NCI-H1105 treated with DMSO at 0.1 percent for 48 hours (cell line): ENCODE measurements at places on chromosomes 7 and 10.
A peak's percentile ranks its signal among the peaks of the same experiment; 100 is the strongest.

- DNase-seq = no peak
These were observed 8.0 kb downstream of the ELFN1 start for GRCh38 chr7:1678081-1678543.

- DNase-seq = no peak
These were observed 28.9 kb downstream of the RAB11FIP2 start for GRCh38 chr10:118017850-118018249.

DNA sequence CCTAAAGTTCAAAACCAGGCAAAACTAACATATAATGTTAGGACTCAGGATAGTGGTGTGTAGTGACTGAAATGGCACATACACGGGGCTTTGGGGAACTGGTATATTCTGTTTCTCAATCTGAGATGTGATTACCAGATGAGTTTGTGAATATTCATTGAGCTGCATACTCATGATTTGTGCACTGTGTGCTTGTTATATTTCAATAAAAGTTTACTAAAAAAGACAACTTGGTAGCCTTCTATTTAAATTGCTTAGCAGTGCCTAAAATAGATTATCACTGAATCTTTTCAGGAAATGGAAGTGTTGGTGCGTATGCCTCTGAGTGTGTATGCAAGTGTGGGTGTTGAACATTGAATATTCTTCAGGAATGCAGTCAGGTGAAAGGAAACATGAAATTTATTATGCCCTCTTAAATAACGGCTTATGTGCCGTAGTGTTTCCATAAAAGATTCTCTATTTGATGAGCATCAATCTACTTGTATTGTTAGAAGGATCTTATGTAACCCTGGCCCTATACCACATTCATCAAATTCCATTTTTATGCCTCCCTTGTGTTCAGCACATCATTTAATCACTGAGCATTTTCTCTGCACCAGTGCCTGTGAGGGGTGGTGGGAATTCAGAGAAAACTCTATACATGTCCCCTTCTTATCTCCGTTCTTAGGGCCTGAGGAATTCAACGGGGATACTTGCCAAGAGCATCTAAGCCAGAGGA, 82.6 kb upstream of the AUTS2 start:
- no peak for DNase-seq

DNA sequence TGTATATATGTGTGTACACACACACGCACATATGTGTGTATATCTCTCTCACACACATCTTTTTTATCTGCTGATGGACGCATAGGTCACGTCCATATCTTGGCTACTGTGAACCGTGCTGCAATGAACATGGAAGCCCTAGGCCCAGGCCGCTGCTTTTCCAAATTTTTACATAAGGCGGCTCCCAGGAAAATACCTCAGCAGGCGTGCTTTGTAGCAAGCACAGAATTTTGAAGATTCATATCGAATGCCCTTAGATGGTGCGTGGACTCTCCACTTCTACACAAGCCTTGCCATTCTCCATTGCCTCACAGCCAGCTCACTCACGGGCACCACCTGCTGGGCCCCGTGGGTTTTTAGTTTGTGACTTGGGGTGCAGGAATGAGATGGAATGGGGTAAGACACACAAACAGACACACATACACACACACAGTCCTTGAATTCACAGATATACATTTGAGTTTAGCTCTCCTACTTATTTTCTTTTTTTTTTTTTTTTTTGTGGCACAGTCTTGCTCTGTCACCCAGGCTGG, 57.9 kb upstream of the RNF32 start:
- no peak for DNase-seq

- no peak for DNase-seq
These were observed 5.8 kb upstream of the MINDY4 start for GRCh38 chr7:30765408-30765807.

DNA sequence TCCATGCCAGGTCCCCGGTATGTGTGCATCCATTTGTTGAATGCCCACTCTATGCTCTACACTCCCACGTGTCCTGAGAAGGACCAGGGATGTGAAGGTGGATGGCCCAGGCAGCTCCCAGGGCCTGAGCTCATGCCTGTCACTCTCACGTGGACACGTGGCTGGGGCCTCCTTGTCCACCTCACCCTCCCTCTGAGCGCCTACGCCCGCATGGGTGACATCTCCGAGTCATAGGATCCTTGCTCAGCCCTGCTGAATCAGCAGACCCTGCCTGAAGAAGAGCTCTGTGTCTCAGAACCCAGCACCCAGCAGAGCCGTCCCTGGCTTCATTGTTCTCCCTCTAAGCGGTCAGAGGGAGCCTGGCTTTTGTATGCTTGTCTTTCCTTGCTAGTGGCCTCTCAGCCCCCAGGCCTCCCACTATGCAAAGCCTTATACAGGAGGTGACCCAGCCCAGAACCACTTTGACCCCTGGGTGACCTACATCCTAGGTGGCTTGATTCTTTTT, 107.9 kb upstream of the PPIF start:
- DNase-seq = no peak

DNA sequence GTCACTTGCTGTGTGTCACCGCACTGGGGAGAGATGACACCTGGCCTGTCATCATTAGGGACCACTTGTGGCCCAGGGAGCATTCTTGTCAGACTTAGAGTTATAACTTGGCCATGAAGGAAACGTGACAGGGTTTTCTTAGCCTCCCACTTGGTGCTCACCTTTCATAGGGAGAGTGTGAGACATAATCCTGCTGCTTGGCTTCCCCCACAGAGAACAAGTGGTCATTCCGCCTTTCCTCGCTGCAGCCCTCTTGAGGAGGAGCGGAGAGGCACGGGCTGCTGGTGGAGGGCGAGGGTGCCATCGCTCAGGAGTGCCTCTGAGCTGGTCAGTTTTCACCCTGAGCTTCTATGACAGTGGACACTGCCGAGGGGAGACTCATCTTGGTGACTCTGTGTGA, 125.0 kb upstream of the GJD4 start:
- no peak for DNase-seq

GRCh38 chr7:141366091-141366621, 185.1 kb upstream of the AGK start:
- DNase-seq = no peak

DNA sequence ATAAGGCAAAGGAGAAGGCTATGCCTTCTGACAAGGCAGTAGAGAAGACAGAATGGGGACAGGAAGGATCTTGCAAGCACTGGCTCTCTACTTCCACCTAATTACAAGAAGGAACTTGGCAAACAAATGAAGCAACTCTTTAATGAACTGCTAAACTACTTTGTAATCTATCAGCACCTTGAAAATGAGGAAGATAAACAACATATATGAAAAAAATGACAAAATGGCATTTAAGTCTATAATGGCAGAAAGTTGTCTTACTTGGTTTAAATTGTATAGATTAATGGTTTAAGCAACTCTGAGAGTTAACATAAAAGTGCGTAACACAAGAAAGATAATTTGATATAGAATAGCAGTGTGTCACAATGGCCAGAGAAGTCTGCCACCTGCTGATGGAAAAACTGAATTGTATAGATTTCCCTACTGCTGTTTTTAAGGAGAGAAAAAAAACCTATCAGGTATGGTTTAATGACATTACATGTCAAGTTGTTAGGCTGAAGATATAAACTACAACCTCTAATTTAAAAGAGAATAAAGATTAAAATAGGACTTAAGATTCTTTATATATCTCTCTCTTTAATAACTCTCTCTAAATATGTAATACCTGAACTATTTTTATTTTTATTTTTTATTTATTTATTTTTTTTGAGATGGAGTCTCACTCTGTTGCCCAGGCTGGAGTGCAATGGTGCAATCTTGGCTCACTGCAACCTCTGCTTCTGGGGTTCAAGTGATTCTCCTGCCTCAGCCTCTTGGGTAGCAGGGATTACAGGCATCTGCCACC, 11.8 kb downstream of the NT5C3A start:
- DNase-seq = peak; percentile 54

GRCh38 chr10:130801276-130801675, 510.2 kb downstream of the TCERG1L start:
- no peak for DNase-seq

- DNase-seq = no peak
These were observed 193.7 kb upstream of the SVIL start for GRCh38 chr10:29828440-29828894.

GRCh38 chr7:87345962-87346371, 503 bp downstream of the CROT start:
- DNase-seq = peak; percentile 20

GRCh38 chr10:79494871-79495705, 17.2 kb upstream of the EIF5AL1 start:
- no peak for DNase-seq

DNA sequence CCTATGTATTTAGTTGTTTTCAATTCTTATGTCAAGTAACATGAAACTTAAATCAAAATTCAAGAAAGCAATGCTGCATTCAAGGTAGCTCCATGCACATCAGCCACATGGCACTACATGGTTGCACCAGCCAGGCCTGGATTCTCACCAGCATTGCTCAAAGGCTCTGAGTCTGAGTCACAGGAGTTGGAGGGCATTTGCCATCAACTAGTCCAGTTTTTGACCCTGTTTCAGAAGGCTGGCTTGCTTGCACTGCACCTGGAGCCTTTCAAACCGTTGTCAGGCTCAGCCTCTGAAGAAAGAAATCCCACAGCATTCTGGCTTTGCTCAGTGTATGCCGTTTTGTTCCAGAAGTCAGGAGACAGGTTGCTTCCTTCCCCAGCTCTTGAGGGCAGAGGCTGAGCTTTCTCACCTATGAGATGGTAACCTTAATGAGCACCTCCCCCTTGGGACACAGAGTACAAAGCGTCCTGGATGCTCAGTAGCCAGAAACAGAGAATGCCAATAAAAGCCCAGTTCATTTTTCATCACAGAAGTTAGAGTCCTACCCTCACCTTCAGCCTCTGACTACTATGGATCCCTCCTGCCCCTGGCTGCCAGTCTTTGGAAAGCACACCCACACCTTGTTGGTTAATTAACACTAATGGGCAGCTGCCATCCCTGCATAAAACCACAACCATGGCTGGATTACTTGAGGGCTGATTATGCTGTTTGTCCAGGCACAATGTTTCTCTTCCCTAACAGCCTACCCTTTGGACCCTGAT, 288.4 kb upstream of the LRRTM3 start:
- no peak for DNase-seq

DNA sequence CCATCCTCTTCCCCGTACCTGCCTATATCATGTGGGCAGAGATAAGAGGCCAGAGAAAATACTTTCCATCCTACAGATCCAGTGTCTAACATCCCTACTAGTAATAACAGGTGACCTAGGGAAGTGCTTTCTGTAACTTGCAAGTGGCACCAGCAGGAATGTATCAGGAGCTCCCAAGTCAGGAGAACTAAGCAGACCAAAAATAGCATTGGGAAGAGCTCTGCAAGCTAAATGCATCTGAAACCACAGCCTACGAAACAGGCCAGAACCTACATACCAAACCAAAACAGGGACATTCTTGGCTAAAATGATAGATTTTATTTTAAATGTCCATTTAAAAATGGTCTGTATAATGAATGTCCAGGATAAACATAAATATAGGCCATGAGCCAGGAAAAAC, 680.8 kb downstream of the PHTF2 start:
- DNase-seq = no peak

DNA sequence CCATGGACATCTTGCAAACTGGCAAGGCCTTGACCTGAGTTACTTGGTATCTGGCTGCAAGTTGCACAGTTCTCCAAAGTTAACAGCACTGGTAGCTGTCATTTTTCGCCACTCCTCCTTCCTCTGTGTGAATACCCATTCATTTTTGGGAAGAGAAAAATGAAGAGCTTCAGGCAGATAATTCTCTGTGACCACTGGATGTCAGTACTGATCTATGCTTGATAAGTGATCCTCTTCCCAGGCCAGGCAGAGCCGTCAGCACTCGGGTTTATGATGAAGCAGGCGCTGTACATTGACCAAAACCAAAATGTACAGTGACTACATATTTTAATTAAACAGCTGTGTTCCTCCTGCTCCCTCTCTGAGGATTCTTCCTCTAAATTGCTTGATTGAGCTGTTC, 55.9 kb upstream of the PDZD8 start:
- DNase-seq = no peak

GRCh38 chr7:119270644-119271043, 1002.3 kb upstream of the KCND2 start:
- DNase-seq = no peak
